ENCODE measurements at places on chromosomes 16 and 17.
A peak's percentile ranks its signal among the peaks of the same experiment; 100 is the strongest.

DNA sequence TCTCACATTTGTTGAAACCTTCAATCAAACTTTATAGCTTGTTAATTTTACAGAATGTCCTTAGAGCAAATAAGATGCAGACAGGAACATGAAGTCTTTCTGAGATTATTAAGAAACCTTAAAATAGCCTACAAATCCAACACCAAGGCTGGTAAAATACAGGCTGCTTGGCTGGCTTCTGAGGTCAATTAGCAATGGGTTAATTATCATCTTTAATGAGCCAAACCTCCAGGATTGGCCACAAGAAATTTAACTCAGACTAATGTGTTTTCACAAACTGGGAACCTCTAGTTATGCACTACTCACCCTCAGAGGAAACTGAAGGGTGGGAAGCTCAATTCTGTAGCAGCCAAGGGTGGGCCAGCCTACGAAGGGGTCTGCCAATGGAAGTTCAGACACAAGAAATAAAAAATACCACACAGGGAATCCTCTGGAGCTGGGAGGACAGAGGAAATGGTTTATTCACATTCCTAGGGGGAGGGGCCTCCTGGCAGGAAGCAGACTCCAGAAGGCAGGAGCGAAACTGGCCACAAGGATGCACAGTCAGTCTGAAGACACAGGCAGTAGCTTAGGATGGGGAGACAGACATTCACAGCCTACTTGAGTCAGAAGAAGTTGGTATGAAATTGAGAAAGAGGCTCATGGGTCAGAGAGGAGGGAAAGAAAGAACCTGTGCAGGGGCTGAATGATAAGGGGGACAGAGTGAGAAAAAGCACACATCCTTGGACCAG is 36.1 kb downstream of the HIC1 start:
- no peak for DNase-seq

GRCh38 chr17:28433721-28434120 is 27.7 kb upstream of the SLC46A1 start:
- DNase-seq = no peak

GRCh38 chr17:17494499-17494869 is 1.7 kb downstream of the RASD1 start:
- no peak for DNase-seq

DNA sequence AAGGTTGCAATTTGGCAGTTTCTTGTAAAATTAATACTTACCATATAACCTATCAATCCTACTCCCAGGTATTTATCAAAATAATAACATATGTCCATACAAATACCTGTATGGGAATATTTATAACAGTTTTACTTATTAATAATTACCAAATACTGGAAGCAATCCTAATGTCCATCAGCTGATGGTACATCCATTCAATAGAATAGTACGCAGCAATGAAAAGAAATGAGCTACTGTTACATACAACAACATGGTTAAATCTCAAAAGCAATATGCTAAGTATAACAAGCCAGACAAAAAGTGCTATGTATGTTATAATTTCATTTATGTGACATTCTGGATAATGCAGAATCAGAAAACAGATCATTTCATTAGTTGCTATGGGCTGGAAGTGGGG is 1.2 kb downstream of the HYDIN start:
- DNase-seq = no peak

DNA sequence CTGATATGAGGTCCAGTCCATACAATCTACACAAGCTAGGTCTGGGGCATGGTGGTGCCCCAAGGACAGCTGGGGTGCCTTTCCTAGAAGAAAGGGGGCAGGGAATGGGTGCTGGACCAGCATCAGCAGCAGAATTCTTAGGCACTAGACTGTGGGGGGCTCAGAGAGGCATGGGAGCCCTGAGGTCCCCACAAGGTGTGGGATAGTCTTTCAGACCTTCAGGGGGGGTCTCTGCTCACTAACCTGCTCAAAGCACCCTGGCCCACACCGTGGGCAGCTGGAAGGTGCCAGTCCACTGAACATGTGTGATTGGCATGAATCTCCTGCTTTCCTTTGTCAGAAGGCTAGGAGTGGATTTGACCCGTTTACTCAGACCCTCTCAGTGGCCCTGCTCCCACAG is 26.1 kb upstream of the C16orf78 start:
- no peak for DNase-seq

DNA sequence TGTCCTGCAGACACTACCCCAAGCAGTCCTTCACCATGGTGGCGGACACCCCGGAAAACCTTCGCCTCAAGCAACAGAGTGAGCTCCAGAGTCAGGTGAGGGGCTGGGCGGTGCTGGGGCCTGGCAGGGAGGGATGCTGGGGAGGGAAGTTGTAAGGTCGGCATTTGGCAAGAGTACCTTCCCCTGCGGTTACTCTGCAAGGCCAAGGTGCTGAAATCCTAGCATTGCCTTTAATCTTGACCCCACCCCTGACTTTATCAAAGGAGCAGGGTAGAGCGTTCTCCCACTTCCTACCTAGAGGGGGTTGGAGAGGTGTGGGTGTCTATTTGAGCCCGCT is 20.5 kb downstream of the LASP1 start:
- no peak for DNase-seq

DNA sequence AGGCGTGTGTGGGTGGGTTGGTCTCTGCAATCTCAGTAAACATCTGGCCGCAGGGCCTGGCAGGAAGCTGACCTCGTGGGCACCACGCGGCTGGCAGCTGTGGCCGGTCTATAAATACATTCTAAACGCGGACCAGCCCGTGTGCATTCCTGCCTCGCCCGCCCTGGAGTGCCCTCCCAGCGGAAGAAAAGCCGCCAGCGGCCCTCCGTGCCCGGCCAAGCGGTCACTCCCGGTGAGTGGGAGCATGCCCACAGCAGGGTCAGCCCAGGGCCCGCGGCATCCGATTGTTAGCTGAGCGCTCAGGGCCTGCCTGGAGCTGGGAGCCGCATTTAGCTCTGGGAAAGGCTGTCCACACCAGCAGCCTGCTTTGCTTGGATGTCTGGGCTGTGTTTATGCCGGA is 10.3 kb downstream of the ZNF469 start:
- DNase-seq = no peak

GRCh38 chr17:20999044-20999573 is 43.7 kb downstream of the USP22 start:
- no peak for DNase-seq

- no peak for DNase-seq
Measured at GRCh38 chr16:67949645-67950044, 5.7 kb upstream of the LCAT start.

GRCh38 chr17:18254888-18255649 is 3.5 kb downstream of the FLII start:
- no peak for DNase-seq

GRCh38 chr16:7338826-7339225 is 6.2 kb downstream of the RBFOX1 start:
- no peak for DNase-seq

GRCh38 chr17:32629563-32630190 is 142.9 kb downstream of the CDK5R1 start:
- DNase-seq = no peak

DNA sequence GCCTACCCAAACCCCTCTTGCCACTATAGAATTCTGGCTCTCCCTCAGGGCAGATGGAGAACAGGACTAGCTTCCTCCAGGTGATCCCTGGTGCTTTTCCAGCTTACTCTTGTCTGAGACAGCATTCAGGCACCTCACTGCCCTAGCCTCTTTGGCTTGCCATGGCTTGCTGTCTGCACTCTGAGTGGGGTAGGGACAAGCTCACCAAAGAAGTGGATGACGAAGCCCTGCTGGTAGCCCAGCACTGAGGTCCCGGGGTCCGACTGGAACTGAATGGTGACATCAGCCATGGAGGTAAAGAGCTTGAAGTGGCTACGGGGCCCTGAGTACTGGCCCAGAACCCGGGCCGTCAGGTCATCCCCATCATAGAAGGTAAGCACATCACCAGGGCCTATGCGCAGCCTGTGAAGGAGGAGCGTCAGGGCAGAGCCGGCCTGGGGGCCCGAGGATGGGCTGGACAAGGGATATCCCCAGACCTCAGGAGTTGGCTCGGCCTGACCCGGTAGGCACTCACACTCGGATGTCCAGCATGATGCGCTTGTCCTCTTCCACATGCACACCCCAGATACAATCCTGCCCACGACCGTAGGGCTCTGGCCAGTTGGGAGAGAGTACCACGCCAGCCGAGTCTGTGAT is 7.6 kb upstream of the PHF12 start:
- DNase-seq = no peak

GRCh38 chr17:64282753-64283080 is 19.7 kb upstream of the TEX2 start:
- no peak for DNase-seq

- DNase-seq = no peak
Measured at GRCh38 chr17:77478281-77478680, 337.5 kb downstream of the SEC14L1 start.

GRCh38 chr17:49845321-49845720 is 2.5 kb downstream of the TAC4 start:
- no peak for DNase-seq

- DNase-seq = no peak
Measured at GRCh38 chr17:78838574-78839005, 2.0 kb downstream of the USP36 start.

GRCh38 chr16:11903906-11904305 is 11.8 kb downstream of the GSPT1 start:
- DNase-seq = no peak

- no peak for DNase-seq
Measured at GRCh38 chr17:50207792-50208567, 6.5 kb upstream of the COL1A1 start.

DNA sequence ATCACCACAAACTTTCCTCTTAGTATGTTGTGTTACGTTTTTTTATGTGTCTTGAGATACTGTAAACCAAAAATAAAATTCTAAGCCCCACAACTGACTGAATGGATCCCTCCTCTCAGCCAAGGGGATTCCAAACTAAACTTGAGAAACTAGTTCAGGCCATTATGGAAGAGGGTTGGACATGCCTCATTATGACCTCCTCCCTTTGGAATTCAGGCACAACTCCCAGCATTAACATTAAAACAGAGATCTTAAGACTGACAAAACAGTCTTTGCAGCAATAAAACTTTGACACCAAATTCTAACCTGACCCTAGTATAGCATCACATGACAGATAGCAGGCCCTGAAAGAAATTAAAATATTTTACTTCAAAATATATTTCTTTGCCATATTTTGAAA is 51.1 kb upstream of the SLC47A1 start:
- no peak for DNase-seq

- no peak for DNase-seq
Measured at GRCh38 chr17:1873418-1873817, 43.6 kb downstream of the RPA1 start.

- DNase-seq = no peak
Measured at GRCh38 chr17:81983639-81984373, 6.4 kb downstream of the ASPSCR1 start.

- no peak for DNase-seq
Measured at GRCh38 chr17:75654176-75654575, 12.8 kb downstream of the RECQL5 start.

DNA sequence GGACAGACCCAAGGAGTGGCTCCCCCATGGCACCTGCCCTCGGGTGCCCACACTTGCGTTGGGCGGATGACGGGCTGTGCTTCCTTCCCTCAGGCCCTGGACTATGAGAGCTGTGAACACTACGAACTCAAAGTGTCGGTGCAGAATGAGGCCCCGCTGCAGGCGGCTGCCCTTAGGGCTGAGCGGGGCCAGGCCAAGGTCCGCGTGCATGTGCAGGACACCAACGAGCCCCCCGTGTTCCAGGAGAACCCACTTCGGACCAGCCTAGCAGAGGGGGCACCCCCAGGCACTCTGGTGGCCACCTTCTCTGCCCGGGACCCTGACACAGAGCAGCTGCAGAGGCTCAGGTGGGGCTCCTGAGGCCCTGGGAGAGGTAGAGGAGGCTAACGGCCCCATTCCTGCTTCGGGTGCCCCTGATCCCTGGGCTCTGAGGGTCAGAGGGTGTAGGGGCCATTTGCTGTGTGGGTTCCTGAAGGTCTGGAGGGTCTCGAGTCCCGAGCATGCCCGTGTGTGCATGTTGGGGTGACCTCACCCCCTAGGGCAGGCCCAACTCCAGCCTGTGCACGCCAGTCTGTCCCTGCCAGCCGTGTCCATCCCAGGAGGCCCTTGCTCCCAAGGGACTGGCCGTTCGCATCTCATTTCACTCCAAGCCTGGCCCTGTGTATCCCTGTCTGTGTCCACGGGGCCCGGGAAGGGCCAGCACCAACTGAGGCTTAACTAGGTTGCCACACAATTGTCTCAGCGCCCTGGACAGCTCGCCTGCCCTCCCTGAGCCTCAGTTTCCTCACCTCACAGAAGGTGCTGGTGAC is 10.0 kb downstream of the SLC22A31 start:
- no peak for DNase-seq

- peak; percentile 46 for DNase-seq
Measured at GRCh38 chr16:66549284-66550131, at the start of gene TK2. Gene TK2, minus strand, starts transcription at chr16:66550122. Its CDS starts 61 bp downstream, at chr16:66550061.

GRCh38 chr17:82444941-82445521 is 5.5 kb downstream of the CYBC1 start:
- DNase-seq = no peak

- DNase-seq = no peak
Measured at GRCh38 chr16:67082891-67083290, 26.9 kb upstream of the PHAF1 start.

DNA sequence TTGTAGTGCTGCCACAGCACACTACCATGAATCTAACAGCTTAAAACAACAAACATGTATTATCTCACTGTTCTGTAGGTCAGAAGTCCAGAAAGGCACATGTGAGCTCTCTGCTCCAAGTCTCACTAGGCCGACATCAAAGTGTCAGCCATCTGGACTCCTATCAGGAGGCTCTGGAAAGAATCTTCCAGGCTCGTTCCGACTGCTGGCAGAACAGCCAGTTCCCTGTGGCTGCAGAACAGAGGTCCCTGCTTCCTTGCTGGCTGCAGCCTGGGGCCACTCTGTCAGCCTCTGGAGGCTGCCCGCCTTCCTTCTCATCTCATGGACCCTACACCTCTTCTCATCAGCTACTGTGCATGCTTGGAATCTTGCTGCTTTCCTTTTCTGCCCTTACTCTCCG is 168.9 kb downstream of the CBLN1 start:
- no peak for DNase-seq

GRCh38 chr17:66748578-66748977 is 86.3 kb upstream of the CACNG5 start:
- DNase-seq = no peak

DNA sequence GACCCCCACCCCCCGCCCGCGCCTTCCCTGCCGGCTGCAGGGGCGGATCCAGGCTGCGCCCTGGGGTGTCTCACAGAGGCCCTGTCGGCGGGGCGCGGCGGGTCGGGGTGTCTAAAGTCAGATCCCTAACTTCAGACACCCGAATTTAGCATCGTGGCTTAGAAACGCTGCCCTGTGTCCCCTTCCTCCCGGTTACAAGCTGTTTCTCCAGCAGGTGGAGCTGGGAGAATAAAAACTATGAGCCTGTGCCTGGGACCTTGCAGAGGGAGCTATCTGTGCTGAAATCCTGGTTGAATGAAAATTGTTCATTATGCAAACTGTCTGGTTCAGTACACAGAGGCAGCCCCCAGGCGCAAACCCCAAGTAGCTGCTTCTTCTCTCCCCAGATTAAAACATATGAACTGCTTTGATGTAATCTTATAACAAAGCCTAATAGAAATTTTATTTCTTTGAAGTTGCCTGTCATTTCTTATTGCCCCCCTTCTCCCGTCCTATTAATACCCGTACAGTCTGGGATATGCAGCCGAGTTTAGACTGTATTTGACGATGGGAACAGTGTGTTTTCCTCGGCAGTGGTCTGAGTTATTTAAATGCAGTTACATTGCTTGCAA is 79.0 kb downstream of the RPA1 start:
- peak; percentile 73 for DNase-seq
